ENCODE measurements at places on chromosomes 1 and 21.

DNA sequence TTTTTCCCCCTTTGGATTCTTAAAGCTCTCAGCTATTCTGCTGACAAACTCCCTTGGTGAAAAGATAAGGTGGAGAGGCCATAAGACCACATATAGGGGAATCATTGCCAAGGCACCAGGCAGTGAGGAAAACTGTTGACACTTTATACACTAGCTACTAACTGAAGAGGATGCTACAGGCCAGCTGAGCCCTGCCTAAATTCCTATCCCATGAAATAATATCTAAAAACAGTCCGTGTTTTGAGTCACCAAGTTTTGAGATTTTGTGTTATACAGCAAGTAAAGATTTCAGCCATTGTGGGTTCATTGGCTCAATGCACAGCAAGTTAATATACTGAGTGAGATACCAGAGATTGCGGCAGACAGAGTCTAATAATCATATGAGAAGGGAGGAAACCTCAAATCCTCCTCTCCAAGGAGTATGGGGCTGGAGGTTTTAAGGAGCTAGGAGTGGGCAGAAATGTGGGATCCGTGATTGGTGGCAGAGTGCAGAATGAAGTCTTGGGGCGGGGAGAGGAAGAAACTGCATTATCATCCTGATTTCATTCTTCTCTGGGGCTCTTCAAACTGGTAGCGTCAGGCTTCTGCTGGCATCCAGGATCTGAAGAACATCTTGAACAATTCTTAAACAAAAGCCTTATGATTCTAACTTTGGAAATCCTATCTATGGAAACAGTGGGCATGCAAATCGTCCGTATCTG lies 9.2 kb downstream of the CLDN8 start:
- DNase-seq: no peak

GRCh38 chr1:33515112-33515511 lies 42.7 kb downstream of the ZSCAN20 start:
- no peak for DNase-seq

GRCh38 chr1:192553741-192554140 lies 21.8 kb upstream of the RGS1 start:
- DNase-seq: no peak

- DNase-seq: no peak
These were observed 35.1 kb downstream of the CLEC20A start for GRCh38 chr1:178461701-178462100.

- DNase-seq: no peak
These were observed 230.4 kb downstream of the DNM3 start for GRCh38 chr1:172071746-172072145.

- no peak for DNase-seq
These were observed 2.4 kb downstream of the CA14 start for GRCh38 chr1:150259758-150260669.

DNA sequence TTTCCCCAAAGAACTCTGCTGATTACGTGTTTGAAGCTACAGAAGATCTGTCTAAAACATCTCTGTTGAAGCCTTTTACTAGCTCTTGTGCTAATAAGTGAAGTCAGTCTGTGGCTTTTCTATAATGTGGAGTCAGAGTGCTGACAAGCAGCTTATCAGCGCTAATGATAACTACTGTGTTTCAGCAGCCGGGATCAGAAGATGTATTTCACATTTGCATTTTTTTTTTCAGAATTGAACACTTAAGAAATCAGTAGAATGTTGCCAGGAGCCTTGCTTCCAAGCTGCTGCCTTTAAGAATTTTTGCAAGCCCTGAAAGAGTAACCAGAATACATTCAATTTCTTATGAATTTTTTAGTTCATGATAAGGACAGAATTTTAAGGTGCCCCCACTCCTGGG lies 519.4 kb upstream of the NR5A2 start:
- no peak for DNase-seq

DNA sequence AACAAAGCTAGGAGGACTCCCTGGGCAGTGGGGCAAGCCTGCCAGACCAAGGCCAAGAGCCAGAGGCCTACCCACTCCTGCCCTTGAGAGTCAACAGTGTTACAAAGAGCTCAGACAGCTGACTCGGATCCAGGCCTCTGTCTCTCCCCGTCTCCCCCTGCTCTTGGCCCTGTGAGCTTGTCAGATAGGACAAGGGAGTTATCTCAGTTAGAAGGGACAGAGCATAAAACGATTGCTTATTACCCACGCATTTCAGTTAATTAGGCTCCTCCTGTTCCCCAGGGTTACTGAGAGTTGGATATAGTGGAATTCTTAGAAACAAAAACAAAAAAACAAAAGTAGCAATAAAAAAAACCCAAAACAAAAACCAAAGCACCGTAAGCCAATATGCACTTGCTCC lies 1.3 kb downstream of the SLC41A1 start:
- DNase-seq: no peak

GRCh38 chr1:24856787-24857506 lies 73.1 kb downstream of the RUNX3 start:
- no peak for DNase-seq

- no peak for DNase-seq
These were observed 725 bp downstream of the RTCA start for GRCh38 chr1:100266741-100267140.

DNA sequence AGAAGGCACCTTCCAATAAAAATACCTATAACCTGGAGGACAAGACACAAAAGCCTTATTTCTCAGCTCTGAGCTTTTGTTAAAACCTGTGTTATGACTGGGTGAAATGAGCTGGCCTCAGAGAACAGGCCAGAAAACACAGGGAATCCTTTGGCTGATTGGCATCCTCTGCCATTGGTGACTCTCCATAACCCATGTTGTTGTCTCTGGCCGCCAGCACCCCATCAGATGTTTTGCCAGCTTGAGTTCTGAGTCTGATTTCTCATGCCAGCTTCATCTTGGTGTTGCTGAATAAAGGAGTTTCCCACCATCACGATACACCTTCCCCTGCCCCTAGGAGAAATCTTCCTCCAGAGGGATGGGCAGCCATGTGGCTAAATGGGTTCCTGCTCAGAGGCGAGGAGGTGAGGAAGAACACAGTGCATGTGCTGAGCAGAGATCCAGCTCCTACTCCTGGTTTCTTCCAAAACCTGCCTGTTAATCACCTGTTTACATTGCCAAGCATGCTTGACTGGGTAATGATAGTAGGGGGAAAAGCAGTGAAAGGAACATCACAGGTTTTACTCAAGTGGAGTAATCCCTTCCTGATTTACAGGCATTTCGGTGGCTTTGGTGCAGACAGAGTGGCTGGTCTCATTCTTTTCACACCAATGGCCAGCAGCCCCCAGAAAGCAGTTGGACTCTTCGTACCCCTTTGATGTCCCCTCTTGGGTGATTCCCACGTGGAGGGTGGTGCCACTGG lies 109.8 kb downstream of the ROR1 start:
- no peak for DNase-seq

- no peak for DNase-seq
These were observed 52.0 kb upstream of the FAM20B start for GRCh38 chr1:178973652-178974101.

- DNase-seq: no peak
These were observed 55.8 kb downstream of the ELK4 start for GRCh38 chr1:205576011-205576410.

Data from germinal center (tissue), 1 donor.